ENCODE measurements at places on chromosomes 3 and 15.
A peak's percentile ranks its signal among the peaks of the same experiment; 100 is the strongest.

GRCh38 chr3:11638495-11639358, 5.0 kb downstream of the VGLL4 start:
- peaks cover 72% of the 10 kb centered on the region for H3K4me1 ChIP-seq

GRCh38 chr15:32134842-32135241, 104.5 kb downstream of the CHRNA7 start:
- H3K27me3 ChIP-seq, result no peaks in the 10 kb centered on the region
- no peak for DNase-seq
- no peak overlapping the region for H3K4me3 ChIP-seq
- H3K4me1 ChIP-seq, result no peaks in the 10 kb centered on the region
- no peaks in the 10 kb centered on the region for H3K36me3 ChIP-seq
- no peak overlapping the region for H3K27ac ChIP-seq

DNA sequence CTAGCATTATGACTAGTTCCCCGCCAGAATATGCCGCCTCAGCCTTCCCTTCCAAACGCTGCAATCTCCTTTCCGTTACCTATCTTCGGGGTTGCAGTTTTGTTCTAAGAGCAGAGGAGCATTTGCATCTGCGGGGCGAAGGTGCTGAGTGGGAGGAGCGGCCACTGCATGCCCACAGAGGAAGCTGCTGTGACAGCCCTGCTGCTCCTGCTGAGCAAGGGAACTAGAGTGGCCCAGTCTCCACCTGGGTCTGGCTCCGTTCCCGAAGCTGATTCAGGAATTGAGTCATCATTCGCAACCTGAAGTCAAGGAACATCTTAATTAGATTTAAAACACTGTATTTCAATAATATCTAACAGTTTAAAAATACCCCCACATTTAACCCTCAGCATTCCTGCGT, 98.2 kb upstream of the TJP1 start:
- H3K27ac ChIP-seq, result no peak overlapping the region
- no peak for DNase-seq
- H3K27me3 ChIP-seq, result no peaks in the 10 kb centered on the region
- H3K36me3 ChIP-seq, result no peaks in the 10 kb centered on the region

GRCh38 chr3:53553200-53553599, 58.8 kb downstream of the CACNA1D start:
- no peak overlapping the region for H3K4me3 ChIP-seq
- H3K27ac ChIP-seq, result no peak overlapping the region
- no peaks in the 10 kb centered on the region for H3K4me1 ChIP-seq
- DNase-seq, result no peak
- H3K27me3 ChIP-seq, result peaks cover 12% of the 10 kb centered on the region

DNA sequence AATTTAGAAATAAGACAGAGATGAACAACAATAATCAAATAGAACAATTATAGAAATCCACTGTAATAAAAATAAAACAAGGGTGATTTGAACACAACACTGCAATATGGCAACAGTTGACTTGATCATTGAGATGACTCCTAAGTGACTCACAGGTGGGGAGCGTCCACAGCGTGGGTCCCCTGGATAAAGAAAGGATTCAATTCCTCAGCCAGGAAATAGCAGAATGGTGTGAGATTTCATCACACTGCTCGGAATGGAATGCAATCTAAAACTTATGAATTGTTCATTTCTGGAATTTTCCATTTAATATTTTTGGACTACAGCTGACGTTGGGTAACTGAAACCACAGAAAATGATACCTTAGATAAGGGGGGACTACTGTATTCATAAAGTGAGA, 82.0 kb downstream of the CNTN3 start:
- no peak for DNase-seq
- no peak overlapping the region for H3K27ac ChIP-seq
- H3K4me3 ChIP-seq, result no peak overlapping the region
- H3K27me3 ChIP-seq, result no peaks in the 10 kb centered on the region
- H3K4me1 ChIP-seq, result peaks cover 17% of the 10 kb centered on the region

GRCh38 chr3:158160958-158161357, 51.1 kb downstream of the RSRC1 start:
- DNase-seq, result no peak
- H3K36me3 ChIP-seq, result peaks cover 5% of the 10 kb centered on the region
- peaks cover 7% of the 10 kb centered on the region for H3K4me1 ChIP-seq

DNA sequence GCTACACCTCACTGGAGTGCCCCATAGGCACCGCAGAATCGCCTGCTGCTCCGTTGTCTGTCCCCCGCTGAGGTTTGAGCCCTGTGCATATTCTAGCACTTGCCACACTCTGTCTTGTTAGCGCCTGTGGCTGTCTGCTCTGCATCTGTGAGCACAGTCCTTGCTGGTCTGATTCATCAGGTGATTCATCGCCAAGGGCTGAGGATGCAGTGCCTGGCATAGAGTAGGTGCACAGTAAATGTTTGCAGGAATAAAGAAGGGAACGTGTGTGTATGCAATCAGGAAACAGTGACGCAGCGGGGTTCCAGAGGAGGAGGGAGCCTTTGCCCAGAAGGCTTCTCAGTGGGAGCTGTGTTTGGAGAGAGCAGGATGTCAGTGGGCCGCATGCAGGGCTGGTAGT, 124.0 kb upstream of the PLXNA1 start:
- no peaks in the 10 kb centered on the region for H3K27me3 ChIP-seq
- DNase-seq, result peak; percentile 84
- no peak overlapping the region for H3K4me3 ChIP-seq
- H3K36me3 ChIP-seq, result no peaks in the 10 kb centered on the region
- H3K4me1 ChIP-seq, result peaks cover 21% of the 10 kb centered on the region

- peaks cover 9% of the 10 kb centered on the region for H3K4me1 ChIP-seq
- DNase-seq, result no peak
- H3K27me3 ChIP-seq, result no peaks in the 10 kb centered on the region
- H3K4me3 ChIP-seq, result no peak overlapping the region
These were observed 12.5 kb downstream of the RAB27A start for GRCh38 chr15:55277116-55277564.

DNA sequence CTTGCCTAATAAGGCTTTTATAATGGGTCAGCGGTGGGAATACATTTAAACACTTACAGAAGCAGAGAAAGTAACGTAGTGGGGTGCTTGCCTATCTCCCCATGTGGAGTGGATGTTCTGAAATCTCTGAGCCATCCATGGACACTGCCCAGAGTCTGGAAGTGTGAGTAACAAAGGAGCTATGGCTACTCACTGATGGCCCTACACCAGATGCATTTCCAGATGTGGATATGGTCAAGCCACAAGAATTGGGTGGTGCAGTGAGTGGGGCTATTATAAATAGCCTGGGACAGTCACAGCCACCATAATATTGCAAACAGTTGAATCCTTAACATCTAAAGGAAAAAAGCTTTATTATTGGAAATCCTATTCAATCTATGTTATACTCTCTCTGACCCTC, 96.6 kb downstream of the CGNL1 start:
- H3K27me3 ChIP-seq, result peaks cover 54% of the 10 kb centered on the region
- no peak overlapping the region for H3K27ac ChIP-seq
- no peak for DNase-seq
- H3K4me3 ChIP-seq, result no peak overlapping the region
- H3K4me1 ChIP-seq, result peaks cover 22% of the 10 kb centered on the region

All from osteocyte (in vitro differentiated cells).